ENCODE measurements at places on chromosomes 12 and 14. TPM values are rescaled to one million over a fixed set of nuclear protein-coding genes. Genes with fewer than 3 reads are reported as not detected.

DNA sequence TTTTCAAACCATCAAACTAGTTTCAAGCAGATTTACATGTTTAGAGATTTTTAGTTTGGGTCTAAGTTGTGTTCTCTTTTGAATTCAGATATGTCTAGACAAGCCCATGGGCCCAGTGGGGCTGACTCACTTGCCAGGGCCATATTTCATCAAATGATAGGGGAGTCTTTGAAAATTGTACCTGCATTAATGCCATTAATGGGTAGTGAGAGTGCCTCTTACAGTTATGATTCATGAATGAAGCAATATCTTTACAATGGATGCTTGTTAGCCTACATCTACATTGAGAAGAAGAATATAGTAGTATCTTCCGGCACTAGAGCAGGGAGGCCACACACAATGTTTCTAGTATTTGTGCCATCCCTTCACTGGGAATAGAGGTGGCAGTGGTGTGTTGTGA, 174.2 kb upstream of the E2F7 start:
- no peak for DNase-seq

- DNase-seq: no peak
Observed at GRCh38 chr14:76941544-76941943, 87.0 kb downstream of the IRF2BPL start.

GRCh38 chr12:81588235-81589008, 170.7 kb downstream of the PPFIA2 start:
- DNase-seq: no peak

- no peak for DNase-seq
Observed at GRCh38 chr14:71729596-71729995, 202.6 kb upstream of the RGS6 start.

GRCh38 chr14:91228112-91229004, 16.1 kb downstream of the GPR68 start:
- no peak for DNase-seq

GRCh38 chr14:24093207-24093900, 757 bp upstream of the PCK2 start:
- DNase-seq: no peak

GRCh38 chr12:24045816-24046257, 96.4 kb upstream of the SOX5 start:
- no peak for DNase-seq

DNA sequence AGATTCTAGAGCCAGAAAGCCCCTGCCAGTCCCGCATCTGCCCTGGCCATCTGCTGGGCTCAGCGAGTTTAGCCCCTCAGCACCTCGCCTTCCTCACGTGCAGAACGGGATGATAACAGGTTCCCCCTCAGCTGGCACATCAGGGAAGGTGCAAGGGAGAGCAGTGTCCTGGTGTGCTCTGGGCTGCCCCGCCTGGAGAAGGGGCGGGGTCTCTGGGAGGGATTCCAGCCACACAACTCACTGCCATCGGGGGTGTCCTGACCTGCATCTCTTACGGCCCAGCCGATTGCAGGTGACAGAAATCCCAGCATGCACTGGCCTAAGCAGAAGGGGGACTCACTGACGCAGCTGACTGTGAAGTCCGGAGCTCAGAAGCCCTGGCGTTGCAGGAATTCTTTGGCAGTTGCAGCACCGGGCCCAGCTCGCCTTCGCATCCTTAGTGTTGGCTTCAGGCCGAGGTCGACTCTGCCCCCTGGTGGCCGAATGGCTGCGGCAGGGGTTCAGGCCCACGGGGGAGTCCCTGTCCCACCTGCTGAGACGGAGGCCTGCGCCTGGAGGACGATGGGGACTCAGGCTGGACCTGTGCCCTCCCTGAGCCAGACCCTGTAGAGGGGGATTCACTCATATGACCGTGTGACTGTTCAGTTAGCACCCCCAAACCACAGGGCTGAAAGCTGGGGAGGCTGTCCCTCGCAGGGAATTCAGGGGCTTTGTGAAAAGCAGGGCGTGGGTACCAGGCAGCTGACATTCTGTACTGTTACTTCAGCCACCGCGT, 178.6 kb downstream of the ADGRD1 start:
- peak; percentile 33 for DNase-seq

DUSP16 gene
- 110 TPM for total RNA-seq
